ENCODE measurements at places on chromosomes 4 and X.
A peak's percentile ranks its signal among the peaks of the same experiment; 100 is the strongest.

DNA sequence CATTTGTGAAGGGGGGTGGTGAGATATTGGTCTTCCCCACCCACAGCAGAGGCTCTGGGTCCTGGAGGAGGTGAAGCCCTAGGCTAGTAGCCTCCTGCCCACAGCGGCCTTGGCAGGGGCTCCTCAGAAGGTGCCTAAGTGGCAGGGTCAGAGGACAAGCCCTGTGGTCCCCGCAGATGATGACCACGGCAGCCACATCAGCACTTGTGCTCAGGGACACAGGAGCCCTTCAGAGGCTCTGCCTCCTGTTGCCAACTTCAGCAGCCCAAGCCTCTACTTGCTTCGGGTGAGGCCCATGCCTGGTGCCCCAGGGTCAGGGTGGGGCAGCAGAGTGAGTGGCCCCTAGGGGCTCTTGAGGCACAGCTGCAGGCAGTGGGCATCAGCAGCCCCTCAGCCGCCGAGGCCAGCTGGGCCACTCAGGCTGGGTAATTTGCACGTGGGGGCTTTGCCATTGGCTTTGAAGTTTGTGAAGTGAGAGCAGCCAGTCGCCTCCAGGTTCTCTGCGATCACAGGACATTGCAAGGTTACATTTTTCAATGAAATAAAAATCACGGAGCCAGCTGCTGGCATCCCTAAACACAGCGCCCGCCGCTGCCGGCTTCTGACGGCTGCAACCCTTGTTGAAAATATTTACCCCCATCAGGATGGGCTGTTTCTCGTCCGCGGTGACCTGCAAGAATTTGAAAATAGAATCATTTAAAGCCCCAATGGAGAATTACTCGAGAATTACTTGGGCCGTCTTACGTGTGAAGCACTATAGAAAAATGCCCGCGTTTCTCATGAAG lies 108.5 kb downstream of the HMX1 start:
- DNase-seq = no peak

DNA sequence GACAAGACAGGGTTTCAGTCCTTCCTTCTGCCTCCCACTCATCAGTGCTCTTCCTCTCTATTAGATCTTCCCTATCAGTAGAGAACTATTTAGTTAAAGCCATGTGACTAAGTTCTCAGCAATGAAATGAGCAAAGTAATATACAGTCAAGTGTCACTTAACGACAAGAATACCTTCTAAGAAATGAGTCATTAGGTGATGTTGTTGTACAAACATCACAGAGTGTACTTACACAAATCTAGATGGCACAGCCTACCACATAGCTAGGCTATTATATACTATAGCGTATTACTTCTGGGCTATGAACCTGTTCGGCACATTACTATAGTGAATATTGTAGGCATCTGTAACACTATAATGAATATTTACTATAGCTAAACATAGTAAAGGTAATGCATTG lies 71.3 kb downstream of the POU4F2 start:
- no peak for DNase-seq

DNA sequence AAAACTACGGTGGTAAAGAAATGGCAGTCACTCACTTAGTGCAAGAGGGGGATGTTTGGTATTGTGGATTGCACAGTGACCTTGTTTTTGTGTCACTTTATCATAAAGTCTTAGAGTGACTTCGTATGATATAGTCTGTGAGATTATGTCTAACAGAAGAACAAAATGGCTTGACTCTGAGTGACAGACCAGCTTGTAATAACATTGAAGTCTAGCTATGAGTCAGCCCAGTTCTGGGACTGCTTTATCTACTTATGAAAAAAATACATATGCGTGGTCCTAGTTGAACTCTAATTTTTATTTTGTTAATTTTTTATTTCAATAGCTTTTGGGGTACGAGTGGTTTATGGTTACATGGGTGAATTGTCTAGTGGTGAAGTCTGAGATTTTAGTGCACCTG lies 20.0 kb downstream of the DCLK2 start:
- no peak for DNase-seq

GRCh38 chr4:67428819-67429218 lies 116.5 kb downstream of the CENPC start:
- no peak for DNase-seq

DNA sequence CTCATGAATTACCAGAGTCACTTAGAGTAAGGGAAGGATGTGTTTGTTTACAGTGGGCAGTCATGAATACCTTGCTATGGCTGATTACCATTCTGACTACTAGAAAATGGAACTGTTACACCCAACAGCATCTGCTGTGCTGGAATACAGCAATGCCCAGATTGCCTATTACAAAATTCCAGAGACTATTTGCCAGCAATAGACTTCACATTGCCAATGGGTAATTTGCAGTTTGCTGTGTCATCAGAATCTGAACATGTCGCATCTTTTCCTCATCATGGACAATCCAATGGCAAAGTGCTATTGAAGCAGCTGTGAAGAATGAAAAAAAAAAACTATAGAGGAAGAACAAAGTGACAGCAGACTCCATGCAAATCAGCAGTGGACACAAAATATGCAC lies 356.6 kb downstream of the CXXC4 start:
- DNase-seq = no peak

GRCh38 chr4:88158489-88159228 lies at the start of gene ABCG2:
ABCG2 (minus strand) TSS chr4:88158639; CDS start chr4:88139995, 18,644 bp downstream.
- no peak for DNase-seq

- DNase-seq = no peak
Observed at GRCh38 chr4:106584337-106584989, 215.9 kb upstream of the GIMD1 start.

DNA sequence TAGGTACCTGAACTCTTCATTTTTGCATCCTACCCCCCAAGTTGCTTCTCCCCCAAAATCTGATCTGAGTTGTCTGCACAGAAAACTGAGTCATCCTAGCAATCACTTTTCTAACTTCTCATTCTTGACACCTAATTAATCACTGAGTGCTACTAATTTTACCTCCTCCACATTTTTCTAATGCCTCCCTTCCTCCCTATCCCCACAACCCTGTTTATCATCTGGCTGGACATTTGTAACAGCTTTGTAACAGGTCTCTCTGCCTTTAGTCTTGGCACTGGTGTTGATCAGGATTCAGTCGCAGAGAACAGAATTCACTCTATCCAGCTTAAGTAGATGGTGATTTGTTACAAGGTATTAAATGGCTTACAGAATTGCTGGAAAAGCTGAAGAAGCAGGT lies 303.9 kb upstream of the GATB start:
- no peak for DNase-seq

- DNase-seq = peak; percentile 4
Observed at GRCh38 chr4:139085141-139085540, 69.6 kb downstream of the NOCT start.

DNA sequence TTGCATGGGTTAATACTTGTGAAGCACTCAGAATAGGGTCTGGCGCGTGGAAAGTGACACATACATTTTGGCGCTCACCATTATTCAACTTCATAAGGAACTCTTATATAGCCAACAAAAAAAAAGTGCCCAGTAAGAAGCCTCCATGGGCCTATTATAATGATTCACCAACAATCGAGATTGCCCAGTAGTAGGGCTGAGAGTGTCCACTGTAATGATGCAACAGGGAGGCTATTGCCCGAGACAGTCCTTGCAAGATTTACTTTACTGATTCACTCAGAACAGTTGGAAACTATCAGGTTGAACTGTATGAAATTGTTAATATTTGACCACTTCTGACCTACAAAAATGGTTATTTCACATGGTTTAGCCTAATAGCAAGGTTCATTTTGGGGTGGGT lies 86.0 kb downstream of the PJA1 start:
- no peak for DNase-seq

DNA sequence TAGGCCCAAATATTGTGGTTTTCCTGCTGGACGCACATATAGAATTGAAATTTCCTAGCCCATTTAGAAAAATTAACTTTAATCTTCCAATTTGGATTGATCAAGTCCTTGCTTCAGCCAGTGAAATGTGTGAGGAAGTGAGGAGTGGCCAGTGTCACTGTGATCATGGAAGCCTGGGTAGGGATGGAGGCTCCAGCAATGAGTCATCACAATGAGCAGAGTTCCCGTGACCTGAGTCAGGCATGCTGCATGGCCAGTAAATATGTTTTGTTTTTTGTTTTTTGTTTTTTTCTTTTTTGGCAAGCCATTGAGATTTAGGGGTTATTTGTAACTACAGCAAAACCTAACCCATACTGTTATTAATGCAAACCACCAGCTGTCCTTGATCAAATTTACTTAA lies 52.1 kb downstream of the IDS start:
- no peak for DNase-seq

- DNase-seq = peak; percentile 16
Observed at GRCh38 chr4:3415471-3416141, 26.2 kb upstream of the HGFAC start.

DNA sequence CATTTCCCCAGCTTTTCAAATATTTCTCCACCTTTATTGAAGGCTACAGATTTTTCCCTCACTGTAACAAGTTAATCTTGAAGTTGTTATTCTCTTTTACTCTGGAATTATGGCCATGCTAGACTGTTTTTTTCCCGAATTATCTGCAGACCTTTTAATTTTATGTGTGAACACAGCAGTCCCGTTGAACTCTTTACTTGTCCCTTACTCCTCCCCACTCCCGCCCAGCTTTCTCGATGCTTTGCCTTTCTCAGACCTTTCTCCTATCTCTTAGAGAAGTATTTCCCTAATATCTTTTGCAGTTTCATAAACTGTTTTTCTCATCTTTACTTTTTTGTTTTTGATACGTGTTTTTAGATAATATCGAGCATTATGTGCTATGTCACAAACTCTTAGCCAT lies 776 bp downstream of the CEP44 start:
- DNase-seq = no peak

- DNase-seq = no peak
Observed at GRCh38 chr4:140715119-140715518, 41.1 kb downstream of the TBC1D9 start.

DNA sequence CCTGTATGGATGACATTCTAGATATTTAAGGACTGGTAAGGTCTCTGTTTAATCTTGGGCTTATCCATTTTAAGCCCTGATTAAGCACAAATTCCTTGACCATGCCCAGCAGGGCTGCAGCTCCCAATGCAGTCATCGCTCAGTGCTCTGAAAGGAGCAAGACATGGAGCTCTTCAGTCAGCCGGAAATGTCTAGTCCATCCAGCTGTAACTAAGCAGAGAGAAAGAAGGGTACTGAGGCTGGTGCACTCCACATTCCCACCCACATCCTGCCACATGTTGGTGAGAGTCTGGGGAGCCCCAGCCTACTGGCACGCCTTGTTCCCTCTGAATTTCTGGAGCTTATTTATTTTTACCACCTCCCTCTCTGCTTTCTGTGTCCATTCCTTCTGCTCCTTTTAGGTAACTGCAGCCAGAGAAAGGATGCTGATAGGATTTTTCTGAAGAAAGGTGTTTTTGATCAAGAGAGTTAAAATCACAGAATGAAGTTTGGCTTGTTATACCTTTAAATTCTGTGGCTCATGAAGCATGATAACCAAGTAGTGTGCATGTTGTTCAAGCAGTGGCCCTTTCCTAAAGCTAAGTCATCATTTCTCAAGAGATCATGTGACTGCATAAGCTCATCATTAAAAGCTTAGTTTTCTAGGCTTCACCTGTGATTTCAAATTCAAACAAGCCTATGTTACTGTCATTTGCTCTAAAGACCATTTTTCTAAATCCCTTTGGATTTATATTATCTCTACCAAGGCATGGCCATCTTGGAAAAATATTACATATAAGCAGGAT lies 74.0 kb downstream of the GALNT7 start:
- DNase-seq = no peak

GRCh38 chr4:139210486-139210885 lies 33.5 kb upstream of the ELF2 start:
- DNase-seq = no peak

- no peak for DNase-seq
Observed at GRCh38 chr4:98828801-98829200, 100.1 kb downstream of the EIF4E start.

DNA sequence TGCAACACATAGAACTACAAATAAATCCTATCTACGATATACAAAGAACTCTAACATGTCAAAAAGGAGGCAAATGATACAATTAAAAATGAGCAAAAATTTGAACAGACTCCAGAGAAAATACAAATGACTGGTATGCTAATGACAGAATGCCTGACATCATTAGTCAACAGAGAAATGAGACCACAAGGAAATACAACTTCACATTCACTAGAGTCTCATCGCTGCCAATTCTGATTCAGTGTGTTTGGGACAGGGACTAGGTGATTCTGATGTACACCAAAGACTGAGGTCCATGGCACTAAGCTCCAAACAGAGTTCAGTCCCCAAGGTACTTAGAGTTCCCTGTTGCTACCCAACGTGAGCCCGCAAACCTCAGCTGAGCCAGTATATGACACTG lies 23.4 kb downstream of the SLC2A9 start:
- DNase-seq = no peak

- no peak for DNase-seq
Observed at GRCh38 chr4:89823416-89823815, 13.5 kb downstream of the SNCA start.

DNA sequence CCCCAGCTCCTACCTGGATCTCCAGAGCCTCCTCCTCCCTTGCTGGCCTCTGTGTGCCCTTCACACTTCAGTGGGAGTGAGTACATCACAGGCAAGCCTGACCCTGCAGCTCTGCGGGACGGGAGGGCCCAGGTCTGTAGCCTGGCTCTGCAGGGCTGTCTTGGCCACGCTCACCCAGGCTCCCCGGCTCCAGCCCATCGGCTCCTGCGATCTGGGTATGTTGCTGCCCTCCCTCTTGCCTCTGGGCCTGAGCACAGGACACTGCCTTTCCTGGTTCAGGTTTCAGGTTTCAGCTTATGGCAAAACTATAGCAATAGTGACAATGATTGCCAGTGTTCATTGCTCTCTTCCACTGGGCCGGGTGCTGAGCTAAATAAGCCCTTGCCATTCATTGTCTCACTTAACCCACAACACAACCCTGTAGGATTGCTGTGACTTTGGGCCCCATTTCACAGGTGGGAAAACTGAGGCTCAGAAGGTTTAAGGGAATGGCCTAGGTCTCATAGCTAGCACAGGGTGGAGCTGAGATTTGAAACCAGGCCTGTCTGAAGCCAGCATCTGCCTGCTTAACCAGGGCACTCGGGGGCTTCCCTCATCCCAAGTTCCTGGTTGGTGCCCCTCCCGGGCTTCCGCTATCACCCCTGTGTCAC lies 44.6 kb upstream of the SORCS2 start:
- no peak for DNase-seq

- DNase-seq = no peak
Observed at GRCh38 chrX:69101683-69102251, 63.5 kb downstream of the PJA1 start.

DNA sequence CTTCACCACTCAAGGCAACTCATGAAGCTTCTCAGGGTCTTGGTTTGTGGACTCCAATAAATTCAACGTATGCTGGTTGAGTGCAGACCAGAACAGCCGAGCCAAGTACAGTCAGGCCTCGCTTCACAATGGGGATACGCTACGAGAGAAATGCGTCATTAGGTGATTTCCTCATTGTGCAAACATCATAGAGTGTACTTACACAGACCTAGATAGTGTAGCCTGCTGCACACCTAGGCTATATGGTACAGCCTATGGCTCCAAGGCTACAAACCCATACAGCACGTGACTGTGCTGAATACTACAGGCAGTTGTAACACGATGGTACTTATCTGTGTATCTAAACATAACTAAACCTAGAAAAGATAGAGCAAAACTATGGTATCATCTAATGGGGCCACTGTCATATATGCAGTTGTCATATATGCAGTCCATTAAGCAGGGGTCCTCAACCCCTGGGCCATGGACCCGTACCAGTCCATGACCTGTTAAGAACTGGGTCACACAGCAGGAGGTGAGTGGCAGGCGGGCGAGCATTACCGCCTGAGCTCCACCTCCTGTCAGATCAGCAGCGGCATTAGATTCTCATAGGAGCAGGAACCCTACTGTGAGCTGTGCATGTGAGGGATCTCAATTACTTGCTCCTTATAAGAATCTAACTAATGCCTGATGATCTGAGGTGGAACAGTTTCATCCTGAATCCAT lies 31.5 kb downstream of the RTL5 start:
- DNase-seq = peak; percentile 6
